ENCODE measurements at places on chromosomes 7 and 10. TPM values are rescaled to one million over a fixed set of nuclear protein-coding genes. Genes with fewer than 3 reads are reported as not detected.

INHBA gene
- 0.84 TPM for total RNA-seq

TMEM229A gene
- not detected for total RNA-seq

GRCh38 chr10:65838811-65839210 lies 1087.0 kb upstream of the LRRTM3 start:
- no peak for ATAC-seq

- no peak for ATAC-seq
Measured at GRCh38 chr10:103490986-103491314, 2.6 kb upstream of the NEURL1 start.

DNA sequence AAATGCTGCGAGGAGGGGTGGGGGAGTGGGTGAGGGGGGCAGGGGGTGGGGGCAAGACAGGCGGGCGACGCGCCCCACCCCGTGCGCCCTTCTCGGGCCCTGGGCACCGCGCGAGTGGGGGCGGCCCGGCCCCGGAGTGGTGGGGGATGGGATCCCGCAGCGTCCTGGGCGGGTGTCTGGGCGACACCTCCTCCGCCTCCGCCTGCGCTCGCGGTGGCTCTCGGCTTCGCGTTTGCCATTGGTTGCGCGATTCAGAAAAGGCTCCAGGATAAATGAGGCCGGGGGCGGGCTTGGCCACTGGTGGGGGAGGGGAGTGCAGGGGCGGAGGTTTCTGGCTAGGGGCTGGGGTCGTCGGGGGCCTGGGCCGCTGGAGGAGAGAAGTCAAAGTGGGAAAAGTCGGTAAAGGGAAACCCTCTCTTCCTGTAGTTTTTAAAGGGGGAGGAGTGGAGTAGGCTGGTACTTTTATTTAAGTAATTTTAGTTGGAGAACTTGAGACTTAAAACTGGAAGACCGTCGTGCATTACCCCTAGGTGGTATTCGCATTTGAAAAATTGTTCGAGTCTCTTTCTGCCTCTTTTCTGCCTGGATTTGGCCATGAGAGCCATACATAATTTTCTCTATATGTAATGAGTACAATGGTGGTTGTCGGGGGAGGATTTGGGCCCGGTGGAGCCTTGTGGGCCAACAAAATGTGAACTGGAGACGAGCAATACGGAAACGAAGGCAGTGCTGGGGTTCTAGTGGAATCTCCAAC lies 992 bp upstream of the IGF2BP3 start:
- peak; percentile 6 for ATAC-seq

DNA sequence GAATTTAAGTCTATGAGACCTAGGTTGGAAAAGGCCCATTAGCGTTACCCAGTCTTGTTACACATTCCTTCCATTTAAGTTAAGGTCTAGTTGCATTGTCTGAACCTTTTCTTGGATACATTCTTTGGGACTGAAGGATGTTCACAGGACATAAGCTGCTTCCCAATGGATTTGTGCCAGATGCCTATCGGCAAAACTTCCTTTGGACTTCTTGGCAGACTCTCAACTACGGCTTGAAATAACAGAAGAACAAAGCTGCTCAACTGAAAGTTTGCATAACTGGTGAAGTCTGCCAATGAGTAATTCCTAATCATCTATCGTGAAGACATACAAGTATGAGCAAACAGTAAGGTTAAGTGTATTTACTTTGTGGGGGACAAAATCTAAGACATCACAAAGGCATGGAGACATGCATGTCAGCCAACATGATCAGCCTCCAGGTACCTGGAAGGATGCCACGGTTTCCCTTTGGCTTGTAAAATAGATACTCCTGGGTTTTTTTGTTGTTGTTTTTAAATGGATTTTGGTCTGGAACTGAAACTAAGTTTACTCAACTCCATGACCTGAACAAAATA lies 35.4 kb downstream of the MALSU1 start:
- ATAC-seq = peak; percentile 93

- peak; percentile 74 for ATAC-seq
Measured at GRCh38 chr10:103828107-103828506, 27.3 kb downstream of the SH3PXD2A start.

All from esophagus mucosa (tissue), 1 donor.